ENCODE measurements at places on chromosomes 3 and 15.

DNA sequence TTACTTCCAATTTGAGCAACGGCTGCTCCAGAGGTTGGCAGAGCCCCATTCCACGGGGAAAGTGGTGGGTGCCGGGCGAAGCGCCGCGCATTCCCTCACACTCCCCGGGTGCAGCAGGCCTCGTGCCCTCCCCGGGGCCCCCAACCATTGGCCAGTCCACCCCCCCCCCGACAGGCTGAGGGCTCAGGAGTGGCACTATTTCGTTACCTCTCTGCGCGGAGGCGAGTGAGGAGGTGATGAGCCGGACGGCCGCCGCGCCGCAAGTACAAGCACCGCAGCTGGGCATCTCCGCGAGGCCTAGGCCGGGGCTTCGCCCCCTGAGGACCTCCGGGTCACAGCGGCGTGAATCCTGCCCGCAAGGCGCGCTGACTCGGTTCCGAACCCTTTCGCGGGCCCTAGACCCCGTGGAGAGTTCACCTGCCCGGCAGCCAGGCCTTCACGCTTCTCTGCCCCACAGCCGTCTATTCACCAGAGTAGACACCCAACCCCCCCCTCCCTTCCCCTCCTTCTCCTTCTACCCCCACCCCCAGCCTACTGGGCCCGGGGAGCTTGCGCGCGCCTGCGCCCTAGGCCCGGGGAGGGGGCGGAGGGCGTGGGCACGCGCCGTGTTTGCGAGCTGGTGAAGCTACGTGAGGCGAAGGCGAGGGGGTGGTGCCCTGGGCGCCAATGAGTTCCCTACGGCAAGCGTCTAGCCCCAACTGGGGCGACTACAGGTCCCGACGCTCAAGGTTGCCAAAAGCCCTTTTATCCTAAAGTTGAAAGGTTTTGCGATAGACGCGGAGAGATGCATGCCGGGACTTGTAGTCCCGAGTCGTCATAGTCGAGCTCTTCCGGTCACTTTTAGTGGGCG, at the start of gene CLPX:
Gene CLPX (minus strand): TSS at position 475 of the 850 bp plus-strand sequence. CDS start 189 bp downstream, at position 286.
- peak; percentile 82 for DNase-seq

DNA sequence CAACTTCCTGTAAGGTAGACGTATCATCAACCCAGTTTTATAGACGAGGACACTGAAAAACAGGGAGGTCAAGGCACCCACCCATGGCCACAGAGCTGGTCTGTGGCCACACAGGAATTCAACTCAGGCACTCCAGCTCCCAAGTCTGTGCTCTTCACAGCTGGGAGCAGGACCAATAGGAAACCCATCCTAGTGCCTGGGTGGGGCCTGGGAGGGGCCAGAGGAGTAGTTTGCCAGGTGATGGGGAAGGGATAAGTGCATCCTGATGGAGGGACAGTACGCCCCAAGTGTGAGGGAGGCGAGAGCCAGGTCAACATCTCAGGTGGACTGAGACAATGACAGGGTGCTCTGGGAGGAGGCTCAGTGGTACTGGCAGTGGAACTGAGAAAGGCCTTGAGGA, 22.0 kb downstream of the KIF9 start:
- DNase-seq, result no peak

DNA sequence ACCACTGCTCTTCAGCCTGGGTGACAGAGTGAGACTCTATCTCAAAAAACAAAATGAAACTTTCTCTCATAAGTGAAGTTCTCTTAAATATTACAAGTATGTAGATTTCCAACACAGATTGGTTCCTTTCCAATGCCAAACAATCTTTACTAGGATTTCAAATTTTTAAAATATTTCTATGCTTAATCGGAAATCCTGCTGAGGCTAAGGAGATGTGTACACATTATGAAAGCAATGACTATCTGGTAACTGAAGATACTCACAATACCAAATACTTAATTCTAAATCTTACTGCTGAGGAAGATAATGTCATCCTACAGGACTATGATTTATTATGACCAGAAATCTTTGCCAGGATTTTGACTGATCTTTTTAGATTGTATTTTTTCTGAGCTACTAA, 255.6 kb upstream of the ZNF717 start:
- DNase-seq, result no peak

DNA sequence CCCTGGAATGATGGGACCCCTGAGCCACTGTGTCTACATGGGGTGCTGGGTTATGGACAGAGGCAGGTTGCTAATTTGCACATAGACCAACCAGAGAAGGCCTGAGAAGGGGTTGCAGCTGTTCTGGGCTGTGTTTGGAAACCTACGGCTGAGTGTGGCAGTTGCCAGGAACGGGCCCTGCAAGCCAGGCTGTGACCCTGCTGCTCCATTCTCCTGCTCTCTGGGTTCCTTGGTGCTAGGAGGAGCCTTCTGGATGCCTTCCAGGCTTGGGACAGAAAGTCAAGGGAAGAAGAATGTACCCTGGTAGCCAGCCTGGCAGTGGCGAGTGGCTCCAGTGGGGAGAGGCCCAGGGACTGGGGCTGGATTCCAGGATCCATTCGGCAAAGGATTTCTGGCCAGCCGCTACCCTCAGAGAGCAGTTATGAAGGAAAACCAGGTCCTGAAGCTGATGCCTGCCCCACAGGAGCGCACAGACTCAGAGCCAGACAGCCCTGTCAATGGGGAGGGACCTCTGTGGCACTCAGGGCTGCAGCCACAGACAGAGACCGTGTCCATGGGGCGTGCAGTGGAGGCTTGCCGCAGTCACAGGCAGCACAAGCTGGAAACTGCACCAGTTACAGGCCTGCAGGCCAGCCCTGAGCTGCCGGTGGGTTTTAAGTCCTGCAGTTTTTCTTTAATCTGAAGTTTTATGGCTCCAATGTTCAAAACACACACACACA, 55.1 kb upstream of the ACAD9 start:
- DNase-seq, result no peak

- DNase-seq, result no peak
These were observed 49.2 kb upstream of the CCR2 start for GRCh38 chr3:46304739-46305138.

DNA sequence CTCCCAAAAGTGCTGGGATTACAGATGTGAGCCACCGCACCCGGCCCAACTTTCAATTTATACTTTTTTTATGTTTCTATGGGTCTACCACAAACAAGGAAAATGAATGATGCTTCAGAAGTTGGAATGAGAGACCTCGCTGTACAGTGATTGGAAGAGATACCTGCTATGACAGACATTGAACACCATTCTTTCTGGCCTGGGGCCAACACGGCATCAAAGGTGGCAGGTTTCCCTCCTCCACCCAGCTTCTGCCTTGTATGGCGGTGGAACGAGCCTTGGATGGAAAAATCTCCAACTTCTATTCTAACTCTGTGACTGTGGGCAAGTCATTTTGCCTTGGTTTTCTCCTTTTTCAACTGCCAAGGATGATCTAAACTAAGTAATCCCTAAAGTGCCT, 117.8 kb upstream of the FAM174B start:
- no peak for DNase-seq

- no peak for DNase-seq
These were observed 115.9 kb downstream of the VPS8 start for GRCh38 chr3:184927796-184928315.

DNA sequence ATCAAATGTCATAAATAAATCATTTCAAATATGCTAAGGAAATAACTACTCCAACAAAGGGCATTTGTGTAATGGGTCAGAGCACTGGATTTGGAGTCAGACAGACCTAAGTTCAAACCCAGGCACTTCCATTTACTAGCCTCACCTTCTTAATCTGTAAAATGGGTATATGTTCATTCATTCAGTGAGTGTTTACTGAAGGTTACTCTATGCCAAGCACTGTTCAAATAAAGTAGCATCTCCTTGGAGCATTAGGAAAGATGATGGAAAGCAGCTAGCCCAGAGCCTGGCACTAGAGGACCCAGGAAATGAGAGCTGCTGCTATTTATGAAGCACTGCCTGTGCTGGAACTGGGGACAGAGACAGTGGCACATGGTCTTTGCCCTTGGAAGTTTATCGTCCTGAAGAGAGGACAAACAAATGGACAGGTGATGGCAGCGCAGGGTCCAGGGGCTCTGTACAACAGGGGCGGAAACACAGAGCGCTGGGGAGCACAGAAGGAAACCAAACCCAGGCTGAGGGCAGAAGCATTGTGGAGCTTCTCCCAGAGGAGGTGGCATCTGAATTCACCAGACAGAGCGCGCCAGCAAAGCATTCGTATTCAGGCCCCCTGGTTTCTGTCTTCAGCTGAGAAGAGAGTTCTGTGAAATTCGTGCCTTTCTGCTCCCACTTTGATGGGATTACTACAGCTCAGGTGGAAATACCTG, 19.0 kb downstream of the TM4SF4 start:
- DNase-seq, result no peak

DNA sequence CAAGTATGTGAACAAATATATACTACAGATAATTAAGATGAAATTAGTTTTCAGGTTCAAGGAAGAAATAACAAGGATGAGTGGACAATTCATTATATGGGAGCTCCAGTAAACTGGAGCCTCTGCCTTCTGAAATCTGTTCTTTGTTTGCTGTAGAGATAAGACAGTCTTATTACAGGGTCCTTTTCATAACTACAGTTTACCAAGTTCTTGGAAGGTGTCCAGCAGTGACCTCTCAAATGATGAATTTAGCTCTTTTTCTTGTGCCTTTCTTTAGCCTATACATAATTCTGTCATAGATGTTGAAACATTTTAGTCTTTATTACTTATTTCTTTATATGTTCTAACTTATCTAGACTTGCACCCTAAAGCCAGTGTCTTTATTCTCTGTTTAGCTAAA, 89.7 kb upstream of the GBE1 start:
- no peak for DNase-seq

GRCh38 chr3:154182322-154182922, 61.2 kb downstream of the ARHGEF26 start:
- DNase-seq, result no peak

- no peak for DNase-seq
These were observed 121.8 kb upstream of the NLGN1 start for GRCh38 chr3:173275740-173276139.

DNA sequence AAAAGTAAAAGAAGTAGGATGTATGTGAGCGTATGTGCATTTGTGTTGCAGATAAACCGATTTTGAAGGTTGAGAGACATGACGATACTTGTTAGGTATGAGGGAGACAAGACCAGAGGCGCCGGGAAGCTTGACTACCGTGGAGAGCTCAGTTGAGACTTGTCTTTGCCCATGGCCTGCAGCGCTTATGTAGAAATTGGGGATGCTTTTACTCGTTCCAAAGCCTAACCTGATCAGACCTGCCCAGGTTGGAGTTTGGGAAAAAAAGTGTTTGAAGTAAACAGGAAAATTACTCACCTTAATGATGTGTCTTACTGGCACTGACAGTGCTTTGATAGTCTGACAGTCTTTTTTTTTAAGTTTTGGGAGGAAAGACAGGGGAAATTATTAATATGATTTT, 202.8 kb downstream of the TP63 start:
- DNase-seq, result no peak

- DNase-seq, result no peak
These were observed 10.6 kb downstream of the ANKUB1 start for GRCh38 chr3:149781741-149782140.

DNA sequence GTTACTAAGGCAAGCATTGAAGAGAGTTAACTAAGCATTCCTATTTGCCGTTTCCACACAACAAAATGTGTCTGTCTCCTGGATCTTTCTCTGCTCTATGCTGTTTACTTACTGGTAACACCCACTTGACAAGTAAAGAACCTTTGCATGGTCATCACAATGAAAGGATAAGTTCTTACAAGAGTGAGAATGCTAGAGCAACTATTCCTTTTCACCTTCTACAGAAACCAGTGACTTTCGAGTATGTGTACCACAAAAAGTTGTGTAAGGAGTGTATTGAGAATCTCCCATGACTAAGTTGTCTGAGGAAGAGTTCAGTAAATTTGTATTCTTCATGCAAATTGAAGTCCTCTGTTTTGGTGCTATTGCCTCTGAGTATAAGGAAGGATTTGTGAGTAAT, 10.8 kb downstream of the TIPARP start:
- no peak for DNase-seq

DNA sequence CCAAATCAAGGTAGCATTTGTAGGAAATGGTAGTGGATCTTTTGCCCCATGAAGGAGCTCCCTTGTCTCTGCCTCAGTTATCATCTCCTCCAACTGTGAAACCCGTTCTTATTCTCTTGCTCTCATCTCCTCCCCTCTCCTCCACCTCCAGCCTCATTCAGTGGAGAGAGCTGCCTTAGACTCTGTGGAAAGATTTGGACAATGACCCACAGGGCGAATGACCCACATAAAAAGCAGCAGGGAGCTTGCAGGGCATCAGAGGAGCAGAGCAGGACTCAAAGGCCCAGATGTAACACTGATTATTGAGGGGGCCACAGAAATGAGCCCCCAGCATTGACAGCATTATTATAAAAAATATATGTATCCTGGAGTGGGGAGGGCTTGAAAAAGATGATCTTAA, 641.1 kb upstream of the CFAP20DC start:
- no peak for DNase-seq

DNA sequence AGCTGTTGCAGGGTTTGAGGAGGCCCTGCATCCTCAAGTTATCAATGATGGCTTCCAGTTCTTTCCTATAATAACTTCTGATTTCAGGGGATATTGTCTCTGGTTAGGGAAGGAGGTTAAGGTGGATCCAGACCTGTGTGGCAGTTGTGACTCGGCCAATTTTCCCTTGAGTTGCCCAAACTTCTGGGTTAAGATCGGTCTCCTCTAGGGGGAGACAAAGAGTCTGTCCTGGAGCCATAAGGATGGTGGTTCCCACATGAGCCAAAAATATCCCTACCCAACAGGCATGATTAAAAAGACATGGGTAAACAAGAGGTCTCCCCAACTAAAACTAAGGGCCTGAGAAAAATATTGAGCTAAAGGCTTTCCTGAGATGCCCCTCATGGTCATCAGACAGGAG, 227.5 kb upstream of the MDFIC2 start:
- DNase-seq, result no peak

DNA sequence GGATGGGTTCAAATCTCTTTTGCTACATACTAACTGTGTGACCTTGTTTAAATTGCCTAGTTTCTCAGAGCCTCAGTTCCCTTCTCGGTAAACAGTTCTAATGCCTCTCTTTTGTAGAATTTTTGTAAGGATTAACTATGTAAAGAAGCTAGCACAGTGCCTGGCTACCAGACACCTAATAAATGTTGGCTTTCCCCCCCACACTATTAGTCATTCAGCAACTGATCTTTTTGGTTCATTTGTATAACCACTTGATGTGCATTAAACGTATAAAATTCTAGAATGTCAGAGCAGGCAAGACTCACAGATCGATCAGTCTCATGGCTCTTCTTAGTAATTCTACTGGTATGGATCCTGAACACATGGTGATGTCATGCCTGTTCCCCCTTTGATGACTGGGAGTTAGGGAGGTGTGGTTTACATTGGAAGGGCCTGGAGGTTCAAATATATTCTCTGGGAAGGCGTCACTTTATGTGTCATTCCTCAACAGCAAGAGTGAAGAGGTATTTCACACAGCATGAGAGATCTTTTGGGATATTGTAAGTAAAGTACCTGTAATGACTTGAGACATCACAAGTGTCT, 6.5 kb downstream of the TAGLN3 start:
- no peak for DNase-seq

- no peak for DNase-seq
These were observed 1030.2 kb downstream of the MCTP2 start for GRCh38 chr15:95261546-95261945.

GRCh38 chr15:60062826-60063225, 58.7 kb downstream of the FOXB1 start:
- DNase-seq, result no peak

GRCh38 chr15:46231786-46232185, 597.0 kb downstream of the SQOR start:
- no peak for DNase-seq

Measured in fibroblast of skin of left biceps (primary cell).